ENCODE measurements at places on chromosomes 2 and 18.

DNA sequence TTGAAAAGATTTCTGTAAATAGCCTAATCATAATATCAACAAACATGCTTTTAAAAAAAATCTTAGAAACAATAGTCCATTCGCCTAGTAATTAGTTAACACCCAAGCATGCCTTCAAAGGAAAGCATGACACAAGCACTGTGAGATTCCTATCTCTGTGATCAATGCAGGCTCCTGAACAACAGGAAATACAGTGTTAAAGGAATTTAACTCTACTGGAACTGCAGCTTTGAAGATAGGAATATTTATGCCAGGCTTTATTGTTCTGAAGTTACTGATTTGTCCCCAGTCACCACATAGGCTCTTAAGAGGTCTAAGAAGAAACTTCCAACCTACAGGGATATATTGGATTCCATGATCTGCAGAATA lies 15.4 kb upstream of the FAM124B start:
- no peak for DNase-seq

DNA sequence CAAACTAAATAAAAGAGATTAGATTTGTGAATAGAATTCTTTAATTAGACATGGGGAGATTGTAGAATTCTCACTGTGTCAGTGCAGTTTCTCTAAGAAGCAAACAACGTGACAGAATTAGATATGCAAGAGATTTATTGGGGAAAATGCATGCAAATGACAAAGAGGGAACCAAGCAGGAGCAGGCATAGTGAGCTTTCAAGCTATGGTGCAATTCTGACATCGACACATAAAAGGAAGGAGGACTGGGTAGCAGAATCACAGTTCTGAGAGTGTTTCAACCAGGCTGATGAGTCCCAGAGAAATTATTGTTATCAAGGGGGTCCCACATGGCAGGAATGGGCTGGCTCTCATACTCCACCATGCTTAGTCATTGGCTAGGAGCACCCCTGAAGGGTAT lies 338.4 kb downstream of the FIGN start:
- no peak for DNase-seq

DNA sequence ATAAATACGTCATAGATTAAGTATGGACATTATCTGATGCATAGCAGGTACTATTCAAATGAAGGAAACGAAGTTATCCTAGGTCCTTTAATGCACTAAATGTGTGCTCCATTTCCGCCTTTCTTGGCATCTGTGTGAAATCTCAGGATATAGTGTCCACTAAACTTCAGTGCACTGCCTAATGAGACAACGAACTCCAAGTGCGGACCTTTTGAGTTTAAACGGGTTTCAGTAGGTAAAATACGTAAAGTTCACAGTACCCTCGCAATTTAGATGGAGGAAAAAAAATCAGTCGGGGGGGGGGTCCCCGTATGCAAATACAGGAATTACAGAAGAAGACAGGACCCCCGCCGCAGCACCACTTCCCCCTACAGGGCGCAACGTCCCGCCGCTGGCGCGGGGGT lies 729 bp upstream of the REL start:
- no peak for DNase-seq

- no peak for DNase-seq
Observed at GRCh38 chr2:136434251-136434715, 316.3 kb upstream of the CXCR4 start.

DNA sequence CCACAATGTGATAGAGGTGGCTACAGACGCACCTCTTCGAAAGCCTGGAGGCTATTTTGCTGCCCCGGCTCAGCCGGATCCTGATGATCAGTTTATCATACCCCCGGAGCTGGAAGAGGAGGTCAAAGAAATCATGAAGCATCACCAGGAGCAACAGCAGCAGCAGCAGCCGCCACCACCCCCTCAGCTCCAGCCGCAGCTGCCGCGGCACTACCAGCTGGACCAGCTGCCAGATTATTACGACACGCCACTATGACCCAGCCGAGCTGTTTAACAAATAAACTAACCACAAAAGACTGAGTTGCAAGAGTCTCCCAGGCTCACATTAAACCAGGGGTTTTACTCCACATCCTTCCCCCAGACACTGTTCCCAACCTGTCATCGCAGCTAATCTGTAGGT lies 263.8 kb downstream of the PHLPP1 start:
- no peak for DNase-seq

DNA sequence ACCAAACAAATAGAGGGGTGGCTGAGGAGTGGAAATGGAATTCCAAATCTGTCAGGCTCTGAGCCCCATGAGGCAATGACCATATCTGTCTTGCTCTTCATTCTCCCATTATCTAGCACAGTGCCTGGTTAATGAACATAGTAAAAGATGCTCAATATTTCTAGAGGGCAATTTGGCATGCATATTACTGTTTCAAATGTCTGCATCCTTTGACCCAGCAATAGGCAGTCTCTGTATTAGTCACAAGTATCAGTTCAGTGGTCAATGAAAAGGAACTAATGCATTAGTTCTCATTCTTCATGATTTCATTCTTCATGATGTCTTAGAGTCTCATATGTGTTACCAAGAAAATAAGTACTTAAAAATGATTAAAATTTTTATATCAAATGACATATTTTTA lies 28.4 kb upstream of the MALL start:
- no peak for DNase-seq

DNA sequence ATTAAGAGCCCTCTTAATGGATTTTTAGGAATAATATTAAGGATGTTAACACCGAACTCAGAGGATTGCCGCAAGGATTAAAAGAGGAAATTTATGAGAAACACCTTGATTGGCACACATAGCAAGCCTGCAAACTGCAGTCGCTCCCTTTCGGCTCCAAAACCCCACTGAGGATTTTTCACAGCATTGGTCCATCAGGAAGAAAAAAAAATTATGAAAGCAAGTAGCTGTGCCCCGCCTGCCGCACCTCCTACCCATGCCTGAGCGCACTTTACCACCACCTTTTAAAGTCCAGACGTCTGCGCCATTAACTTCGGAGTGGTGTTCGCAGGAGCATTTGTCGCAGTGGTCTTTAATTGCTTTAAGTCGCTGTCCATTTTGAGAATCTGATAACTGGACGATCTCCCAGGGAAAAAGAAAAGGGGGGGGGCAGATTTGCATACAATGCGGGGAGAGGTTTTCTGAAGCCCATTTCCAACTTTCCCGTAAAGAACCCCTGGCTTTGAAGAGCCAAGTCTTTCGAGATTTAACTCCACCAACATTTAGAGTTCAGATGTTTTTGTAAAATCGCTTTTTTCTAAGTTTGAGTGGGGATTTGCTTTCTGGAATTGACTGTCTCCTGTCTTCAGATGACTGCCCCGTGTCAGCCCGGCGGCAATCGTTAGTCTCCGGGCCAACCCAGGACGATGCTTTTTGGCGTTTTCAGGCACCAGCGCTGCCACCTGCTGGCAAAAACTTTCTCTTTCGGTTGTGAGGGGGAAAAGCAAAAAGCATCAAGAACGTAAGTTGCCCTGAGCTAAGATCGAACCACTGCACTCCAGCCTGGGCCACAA lies 913 bp upstream of the TRABD2A start:
- DNase-seq: peak; percentile 90

- DNase-seq: no peak
Observed at GRCh38 chr2:200180943-200181342, 125.5 kb upstream of the SPATS2L start.

GRCh38 chr2:216355711-216356110 lies 16.6 kb downstream of the MARCHF4 start:
- no peak for DNase-seq

GRCh38 chr2:3184167-3184566 lies 193.5 kb downstream of the EIPR1 start:
- DNase-seq: no peak

GRCh38 chr18:78768656-78769501 lies 210.7 kb upstream of the SALL3 start:
- DNase-seq: no peak

DNA sequence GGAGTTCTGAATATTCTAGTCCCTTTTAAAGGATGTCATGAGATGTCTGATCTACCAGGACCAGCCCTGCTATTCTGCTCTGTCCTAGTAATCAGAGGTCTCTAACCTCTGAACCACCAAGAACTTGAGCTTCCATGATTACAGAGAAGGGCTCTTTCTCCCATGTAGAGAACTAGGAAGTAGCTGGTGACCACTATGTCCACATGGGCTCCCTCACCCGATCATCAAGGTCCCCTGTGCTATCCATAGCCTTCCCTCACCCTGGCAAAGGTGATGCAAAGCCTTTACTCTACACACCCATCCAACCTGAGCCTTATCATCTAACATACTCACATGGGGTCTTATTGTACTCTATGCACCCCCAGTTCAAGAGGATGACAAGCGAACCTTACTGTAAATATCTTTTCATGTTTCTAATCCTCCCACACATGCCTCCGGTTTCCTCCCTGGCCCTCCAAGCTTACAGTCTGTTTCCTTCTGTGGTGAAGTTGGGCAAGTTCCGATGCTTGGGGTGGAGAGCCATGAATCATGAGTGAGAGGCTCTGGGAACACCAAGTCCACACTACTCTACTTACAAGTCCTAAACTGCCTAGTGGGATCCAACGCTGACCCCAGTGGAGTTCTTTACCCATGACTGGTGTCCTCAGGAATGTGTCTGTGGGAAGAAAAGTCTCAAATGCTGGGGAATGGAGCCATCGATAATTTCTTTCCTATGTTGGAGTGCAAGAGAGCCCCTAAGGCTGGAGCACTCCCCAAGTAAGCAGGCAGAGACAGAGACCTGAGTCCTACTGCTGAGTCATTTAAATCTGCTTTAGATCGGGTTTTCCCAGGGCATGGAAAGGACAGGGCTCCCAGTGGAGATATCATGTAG lies 73.3 kb upstream of the KLF7 start:
- peak; percentile 20 for DNase-seq

DNA sequence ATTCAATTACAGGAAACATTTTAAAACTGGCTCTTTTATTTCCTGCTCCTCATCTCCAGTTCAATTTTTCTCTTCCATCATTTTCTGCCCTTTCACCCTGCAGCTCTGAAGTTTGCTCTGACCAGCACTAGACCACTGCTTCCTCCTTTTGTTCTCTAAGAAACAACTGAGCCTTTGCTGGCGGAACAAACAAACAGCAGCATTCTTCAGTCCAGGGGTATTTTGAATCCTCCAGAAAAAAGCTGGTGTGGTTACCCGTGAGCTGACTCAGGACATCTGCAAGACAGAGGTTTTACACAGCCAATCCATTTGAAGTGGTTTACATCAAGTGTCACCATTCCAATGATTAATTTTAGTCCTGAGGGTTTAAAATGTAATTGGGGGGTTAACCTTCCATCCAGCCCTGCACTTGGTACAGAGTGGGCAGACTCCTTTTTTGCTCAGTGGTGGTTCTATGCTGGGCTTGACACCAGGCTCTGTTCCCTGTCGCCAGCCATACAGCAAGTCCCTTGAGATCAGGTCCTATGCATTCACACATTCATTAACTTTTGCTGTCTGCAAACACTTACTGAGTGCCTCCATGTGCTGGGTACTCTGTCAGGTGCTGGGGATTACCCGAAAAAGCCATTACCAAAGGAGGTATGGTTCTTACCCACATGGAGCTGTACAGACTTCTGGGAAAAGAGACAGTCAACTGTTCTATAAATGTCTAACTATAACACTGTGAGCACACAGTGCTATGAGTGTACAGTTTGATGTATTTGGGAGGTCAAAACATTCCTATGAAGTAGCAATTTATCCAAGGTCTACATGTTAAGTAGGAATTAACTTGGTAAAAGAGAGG lies 909.4 kb upstream of the GYPC start:
- DNase-seq: no peak

DNA sequence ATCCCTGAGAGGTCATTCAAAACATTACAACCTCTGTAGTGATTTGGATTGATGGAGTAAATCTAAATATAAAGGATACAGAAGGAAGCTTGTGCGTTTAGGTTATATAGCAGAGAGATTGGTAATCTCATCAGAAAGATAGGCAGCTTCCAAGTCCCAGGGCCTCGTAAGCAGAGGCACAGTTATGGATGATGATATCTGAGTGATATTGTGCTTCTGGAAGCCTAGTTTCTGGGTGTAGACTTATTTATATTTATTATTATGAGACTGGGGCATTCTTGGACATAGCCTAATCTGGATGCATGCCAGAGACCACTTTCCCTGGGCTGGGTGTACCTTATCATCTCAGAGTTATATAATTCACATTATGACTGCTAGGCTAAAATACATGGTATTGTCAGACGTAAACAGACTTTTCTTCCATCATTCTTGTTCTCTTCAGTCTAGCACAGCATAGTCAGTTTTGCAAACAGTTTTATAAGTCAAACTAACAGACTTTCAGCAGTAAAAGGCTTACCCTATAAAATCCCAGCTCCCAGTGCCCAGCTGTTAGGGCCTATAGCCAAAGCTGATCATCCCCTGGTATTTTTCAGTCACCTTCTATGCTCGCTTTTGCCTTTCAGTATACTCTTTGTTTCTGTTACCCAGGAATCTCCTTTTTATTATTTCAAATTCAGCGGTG lies 47.9 kb downstream of the RAB3GAP1 start:
- no peak for DNase-seq

DNA sequence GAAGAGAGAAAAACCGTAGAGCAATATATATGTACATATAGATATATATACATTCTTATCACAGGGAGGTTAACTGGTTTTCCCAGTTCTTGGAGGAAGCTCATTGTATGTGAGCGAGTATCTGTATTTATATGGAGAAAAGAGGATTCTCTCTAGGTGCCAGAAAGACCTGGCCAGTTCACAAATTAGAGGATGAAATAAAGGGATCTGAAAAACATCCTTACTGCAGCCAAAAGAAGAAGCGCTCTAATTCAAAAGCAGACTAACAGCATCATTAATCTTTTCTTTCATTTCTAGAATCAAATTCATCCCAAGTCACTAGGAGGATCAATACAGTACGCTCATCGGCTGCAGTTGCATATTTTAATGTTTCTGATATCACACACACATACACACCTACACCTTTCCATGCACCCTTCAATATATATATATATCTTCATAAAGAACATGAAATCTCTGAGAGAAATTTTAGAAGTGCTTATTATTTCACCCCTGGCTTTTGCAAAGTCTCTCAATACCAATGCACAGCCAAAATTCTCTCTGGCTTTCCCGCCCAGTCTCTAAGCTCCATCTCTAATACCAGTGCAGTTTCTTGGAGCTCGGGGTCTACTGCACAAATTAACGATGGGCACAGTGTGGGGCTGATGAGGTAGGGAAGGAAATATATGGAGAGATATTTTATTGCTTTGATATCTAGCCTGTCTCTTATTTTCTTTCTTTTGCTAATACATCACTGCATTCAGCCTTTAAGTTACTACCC lies 731 bp downstream of the NRXN1 start:
- DNase-seq: no peak

GRCh38 chr2:202771741-202772460 lies 99.7 kb downstream of the ICA1L start:
- no peak for DNase-seq
